ENCODE measurements at places on chromosomes 6 and 20.

DNA sequence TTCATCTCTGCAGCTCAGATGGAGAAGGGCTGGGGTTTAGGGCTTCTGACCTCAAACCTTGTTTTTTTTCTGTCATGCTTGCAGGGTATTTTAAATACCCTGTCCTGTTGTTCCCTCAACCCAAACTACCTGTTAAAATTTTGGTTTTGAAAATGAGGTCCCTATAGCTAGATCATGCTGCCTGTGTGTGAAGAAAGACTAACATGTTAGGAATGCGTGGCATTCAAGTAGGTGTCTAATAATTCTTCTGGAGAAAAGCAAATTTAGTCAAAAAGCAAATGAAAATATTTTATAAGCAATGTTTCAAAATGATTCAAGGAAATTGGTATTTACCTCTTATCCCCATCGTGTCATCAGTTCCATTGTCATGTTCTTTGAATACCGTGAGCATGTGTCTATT, 77.2 kb upstream of the C20orf144 start:
- DNase-seq = no peak

DNA sequence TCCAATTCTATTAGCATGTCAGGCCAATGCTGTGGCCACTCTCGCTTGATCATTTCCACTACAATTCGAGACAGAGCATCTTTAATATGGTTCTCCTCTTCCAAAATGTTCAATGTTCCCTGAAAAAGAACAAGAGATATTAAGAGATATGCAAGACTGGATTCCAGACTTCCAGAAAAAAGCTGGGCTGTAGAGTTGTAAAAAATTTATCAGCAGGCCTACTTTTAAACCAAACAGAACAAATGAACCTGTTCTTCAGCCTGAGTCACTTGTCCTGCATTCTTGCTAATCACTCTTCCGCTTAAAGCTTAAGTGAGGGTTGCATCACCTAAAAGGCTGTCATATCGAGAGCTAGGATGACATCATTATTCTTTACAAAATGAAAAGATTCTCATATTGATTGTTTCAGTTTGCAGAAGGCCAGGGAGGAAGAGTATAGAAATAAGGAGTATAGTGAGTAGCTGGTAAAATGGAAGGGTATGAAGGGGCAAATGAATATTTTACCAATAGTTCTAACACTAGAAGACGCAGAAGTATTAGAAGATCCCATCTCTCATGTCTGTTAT, 4.9 kb downstream of the XPO5 start:
- DNase-seq = no peak

- DNase-seq = no peak
These were observed 5.0 kb downstream of the PCMT1 start for GRCh38 chr6:149754548-149754947.

GRCh38 chr6:56767892-56768531, 125.3 kb upstream of the DST start:
- no peak for DNase-seq

DNA sequence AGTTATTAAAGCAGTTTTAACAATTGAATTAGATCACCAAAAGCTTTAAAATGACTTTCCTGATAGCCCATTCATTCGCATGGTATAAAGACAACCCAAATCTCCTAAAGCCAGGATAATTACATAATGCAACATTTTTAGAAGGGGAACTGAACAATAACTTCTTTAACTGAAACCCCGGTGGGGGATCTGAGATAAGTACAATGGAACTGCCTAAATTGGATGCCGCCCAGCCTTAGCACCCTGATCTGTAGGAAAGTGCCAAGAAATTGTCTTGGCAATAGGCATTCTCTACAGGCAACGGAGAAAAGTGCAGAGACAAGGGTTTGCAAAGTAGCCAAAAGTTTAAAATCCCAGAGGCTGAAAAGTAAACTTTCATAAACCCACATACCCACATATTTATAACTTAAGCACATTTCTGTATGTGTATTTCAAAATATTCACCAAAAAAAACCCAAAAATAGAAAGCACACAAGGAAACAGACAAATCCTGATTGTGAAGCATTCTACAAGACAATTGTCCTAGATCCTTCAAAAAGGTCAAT, 98.8 kb upstream of the BEND6 start:
- DNase-seq = no peak

DNA sequence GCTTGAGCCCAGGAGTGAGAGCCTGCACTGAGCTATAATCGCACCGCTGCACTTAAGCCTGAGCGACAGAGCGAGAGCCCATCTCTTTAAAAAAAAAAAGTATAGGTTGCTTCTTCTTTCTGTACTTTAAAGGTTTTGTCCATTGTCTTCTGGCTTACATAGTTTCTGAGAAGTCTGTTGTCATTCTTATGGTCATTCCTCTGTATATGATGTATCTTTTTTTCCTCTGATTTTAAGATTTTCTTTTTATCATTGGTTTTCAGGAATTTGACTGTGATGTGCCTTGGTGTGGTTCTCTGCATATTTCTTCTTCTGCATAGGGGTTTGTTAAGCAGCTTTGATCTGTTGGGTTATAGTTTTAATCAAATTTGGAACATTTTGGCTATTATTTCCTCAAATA, 29.1 kb downstream of the QRSL1 start:
- DNase-seq = no peak

DNA sequence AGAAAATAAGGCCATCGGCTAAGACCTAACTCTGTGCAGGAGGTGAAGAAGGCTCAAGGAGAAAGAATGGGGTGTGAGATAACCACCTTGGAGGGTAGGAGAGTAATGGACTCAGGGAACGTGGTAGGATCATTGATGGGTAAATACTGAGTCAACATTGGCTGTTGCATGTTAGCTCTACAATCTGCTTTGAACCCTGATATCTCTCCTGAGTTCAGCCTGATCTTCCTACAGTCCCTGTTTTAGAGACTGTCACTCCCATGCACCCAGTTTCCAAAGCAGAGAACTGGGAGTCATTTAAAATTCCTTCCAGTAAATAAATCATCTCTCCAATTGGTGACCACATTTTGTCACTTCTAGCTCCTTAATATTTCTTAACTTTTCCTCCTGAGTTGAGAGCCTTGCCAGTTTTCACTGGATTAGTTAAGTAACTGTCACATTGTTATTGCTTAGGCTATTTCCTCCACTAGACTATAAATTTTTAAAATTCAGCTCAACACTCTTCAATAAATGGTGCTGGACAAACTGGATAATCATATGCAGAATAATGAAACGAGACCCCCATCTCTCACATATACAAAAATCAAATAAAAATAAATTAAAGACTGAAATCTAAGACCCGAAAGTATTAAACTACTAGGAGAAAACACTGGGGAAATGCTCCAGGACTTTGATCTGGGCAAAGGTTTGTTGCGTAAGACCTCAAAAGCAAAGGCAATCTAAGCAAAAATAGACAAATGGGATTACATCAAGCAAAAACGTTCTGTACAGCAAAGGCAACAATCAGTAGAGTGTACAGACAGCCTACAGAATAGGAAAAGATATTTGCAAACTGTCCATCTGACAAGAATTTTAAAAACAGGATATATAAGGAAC, 138.9 kb upstream of the TMEM170B start:
- no peak for DNase-seq

GRCh38 chr6:97160280-97160679, 122.7 kb downstream of the MMS22L start:
- DNase-seq = no peak

DNA sequence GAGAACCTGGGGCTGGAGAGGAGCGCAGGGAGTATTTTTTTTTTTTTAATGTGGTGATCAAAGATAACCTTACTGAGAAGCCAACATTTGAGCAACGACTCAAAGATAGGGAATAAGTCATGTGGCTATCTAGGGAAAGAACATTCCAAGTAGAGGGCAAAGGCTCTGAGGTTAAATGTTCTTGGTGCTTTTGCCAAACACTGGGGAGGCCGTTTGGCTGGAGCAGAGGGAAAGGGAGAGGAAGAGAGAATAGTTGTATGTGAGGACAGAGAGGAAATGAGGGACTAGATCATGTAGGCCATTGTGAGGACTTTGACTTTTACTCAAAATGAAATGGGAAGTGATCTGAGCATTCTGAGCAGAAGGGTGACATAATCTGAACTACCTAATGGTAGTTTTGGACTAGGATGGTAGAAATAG, 27.8 kb downstream of the ACSS2 start:
- DNase-seq = no peak

GRCh38 chr20:63941282-63942081, 14.7 kb downstream of the UCKL1 start:
- no peak for DNase-seq

GRCh38 chr20:6533351-6533750, 234.1 kb upstream of the BMP2 start:
- no peak for DNase-seq

DNA sequence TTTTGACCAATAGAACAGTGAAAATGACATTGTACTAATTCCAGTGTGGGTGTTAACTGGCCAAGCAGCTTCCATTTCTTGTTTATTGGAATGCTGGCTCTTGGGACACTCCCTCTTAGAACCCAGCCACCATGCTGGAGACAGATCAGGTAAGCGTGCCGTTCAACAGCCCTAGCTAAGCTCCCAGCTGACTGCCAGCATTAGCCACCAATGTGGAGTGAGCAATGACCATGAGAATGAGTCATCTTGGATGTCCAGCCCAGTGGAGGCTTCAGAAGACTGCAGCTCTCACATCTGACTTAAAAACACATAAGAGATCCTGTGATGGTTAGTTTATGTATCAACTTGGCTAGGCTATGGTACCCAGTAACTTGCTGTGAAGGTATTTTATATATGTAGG, 3.0 kb upstream of the LINC00237 start:
- no peak for DNase-seq

- no peak for DNase-seq
These were observed 250.8 kb downstream of the SOX4 start for GRCh38 chr6:21844120-21844917.

- DNase-seq = no peak
These were observed 192.9 kb downstream of the AIG1 start for GRCh38 chr6:143253586-143253985.

GRCh38 chr20:41551011-41551705, 67.0 kb downstream of the CHD6 start:
- no peak for DNase-seq

- no peak for DNase-seq
These were observed 96.6 kb downstream of the ARID1B start for GRCh38 chr6:156873654-156874380.

- no peak for DNase-seq
These were observed 360.7 kb downstream of the NKAIN2 start for GRCh38 chr6:124164343-124164742.

GRCh38 chr20:41848180-41848579, 230.0 kb upstream of the CHD6 start:
- no peak for DNase-seq

DNA sequence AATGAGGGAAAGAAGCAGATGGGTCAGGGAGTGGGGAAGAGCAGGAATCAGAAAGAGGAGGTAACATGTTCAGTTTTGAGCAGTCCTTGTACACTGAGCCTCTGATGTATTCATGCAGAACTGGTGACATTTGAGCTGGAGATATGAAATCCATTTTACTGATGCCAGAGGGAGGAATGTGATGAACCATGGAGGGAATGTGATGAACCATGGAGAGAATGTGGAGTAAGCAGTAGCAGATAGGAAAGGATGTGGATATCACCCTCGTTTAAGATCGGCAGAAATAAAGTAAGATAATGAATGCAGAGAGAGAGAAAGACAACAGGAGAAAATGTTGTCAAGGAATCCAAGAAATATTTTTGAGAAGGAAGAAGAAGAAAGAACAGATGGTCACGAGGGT, 231.6 kb downstream of the TBXT start:
- no peak for DNase-seq

GRCh38 chr20:15919118-15919517, 654.1 kb downstream of the KIF16B start:
- no peak for DNase-seq

- DNase-seq = no peak
These were observed 768 bp upstream of the FYN start for GRCh38 chr6:111874025-111874415.

- no peak for DNase-seq
These were observed 59.8 kb upstream of the HIVEP1 start for GRCh38 chr6:11952316-11952715.

GRCh38 chr6:127816643-127817042, 84.2 kb downstream of the THEMIS start:
- no peak for DNase-seq

- DNase-seq = no peak
These were observed 26.4 kb downstream of the SNX9 start for GRCh38 chr6:157849288-157850017.

DNA sequence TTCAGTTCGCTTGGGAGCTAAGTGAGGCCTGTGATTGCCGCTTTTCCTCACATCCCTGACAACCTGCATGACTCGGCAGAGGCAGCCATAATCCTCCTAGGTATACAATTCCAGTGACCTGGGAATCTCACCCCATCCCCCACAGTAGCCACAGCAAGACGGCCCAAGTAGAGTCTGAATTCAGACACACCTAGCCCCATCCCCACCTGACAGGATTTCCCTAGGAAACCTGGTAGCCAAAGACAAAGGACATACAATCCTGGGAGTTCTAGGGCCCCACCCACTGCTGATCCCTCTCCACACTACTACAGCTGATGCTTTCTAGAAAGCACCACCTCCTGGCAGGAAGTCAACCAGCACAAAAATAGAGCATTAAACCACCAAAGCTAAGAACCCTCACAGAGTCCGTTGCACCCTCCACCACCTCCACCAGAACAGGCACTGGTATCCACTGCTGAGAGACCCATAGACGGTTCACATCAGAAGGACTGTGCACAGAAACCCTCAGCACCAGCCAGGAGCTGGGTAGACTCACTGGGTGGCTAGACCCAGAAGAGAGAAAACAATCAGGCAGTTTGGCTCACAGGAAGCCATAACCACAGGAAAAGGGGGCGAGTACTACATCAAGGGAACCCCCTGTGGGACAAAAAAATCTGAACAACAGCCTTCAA, 17.9 kb upstream of the RUNX2 start:
- no peak for DNase-seq

DNA sequence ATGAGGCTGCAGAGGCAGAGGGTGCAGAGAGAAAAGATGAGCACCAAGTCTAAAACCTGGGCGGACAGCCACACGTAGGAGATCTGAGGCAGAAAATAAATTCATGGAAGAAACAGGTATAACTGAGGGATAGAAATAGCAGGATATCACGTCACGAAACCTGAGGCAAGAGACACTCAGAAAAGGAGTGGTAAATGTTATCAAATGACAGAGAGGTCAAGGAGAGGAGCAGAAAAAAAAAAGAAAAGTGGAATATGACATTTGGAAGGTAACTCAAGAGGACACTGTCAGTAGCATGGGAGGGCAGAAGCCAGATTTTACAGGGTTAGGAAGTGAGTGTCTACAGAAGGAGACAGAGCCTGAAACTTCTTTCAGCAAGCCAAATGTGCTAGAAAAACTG, 84.2 kb upstream of the FBXL4 start:
- no peak for DNase-seq

Data from posterior cingulate gyrus (tissue), 11 donors.